ENCODE measurements at places on chromosomes 2 and 18.

DNA sequence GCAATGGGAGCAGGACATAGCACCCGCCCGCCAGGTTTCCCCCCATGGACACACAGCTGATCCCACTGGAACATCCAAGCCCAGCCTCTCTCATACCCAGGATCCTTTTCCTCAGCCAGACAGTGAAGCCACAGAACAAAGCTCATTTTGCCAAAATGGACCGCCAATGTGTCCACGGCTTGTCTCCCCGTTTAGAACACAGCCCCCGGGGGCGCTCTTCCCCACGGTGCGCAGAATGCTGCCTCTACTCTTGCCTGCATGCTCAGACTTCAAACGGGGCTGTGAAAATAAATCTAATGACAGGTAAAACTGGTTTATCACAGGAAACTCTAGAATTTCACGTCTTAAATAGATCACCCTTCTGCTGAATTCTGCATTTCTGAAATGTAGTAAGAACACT, 548.5 kb upstream of the ID2 start:
- no peak for DNase-seq

DNA sequence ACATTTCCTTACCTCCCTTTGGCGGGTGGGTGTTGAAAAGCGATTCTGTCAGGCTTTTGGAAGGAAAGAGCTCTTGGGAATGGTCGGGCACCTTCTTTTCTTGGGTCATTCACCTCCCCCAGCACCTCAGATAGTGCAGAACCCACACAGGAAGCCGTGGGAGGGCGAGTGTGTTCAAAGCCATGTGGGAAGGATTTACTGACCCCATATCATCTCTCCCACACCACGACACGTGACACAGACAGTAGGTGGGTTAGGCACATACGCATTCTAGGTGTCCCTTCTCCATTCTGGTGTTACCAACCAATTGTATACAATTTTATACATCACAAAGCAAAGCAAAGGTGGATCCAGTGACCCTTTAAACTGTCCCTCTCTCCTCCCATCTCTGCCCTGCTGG, 263.7 kb upstream of the REV1 start:
- no peak for DNase-seq

DNA sequence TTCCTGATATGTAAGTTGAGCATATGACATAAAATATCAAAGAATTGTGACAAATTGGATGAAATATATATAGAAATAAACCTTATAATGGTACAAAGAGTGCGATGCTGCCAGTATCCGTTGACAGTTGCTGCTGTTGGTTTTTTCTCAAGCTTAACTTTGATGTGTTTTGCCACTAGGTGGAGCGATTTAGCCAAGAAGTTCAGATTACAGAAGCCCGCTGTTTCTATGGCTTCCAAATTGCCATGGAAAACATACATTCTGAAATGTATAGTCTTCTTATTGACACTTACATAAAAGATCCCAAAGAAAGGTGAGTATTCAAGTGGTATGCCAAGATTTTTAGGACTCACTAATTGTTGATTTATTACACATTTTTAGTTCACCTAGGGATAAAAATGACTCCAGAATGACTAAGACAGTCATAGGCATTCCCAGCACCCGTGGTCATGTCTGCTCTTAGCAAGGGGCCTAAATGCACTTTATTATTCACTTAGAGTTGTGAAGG, 2.1 kb downstream of the RRM2 start:
- no peak for DNase-seq

GRCh38 chr2:227287771-227288170, 37.3 kb upstream of the MFF start:
- no peak for DNase-seq

GRCh38 chr2:120852200-120852815, 116.6 kb downstream of the GLI2 start:
- no peak for DNase-seq

DNA sequence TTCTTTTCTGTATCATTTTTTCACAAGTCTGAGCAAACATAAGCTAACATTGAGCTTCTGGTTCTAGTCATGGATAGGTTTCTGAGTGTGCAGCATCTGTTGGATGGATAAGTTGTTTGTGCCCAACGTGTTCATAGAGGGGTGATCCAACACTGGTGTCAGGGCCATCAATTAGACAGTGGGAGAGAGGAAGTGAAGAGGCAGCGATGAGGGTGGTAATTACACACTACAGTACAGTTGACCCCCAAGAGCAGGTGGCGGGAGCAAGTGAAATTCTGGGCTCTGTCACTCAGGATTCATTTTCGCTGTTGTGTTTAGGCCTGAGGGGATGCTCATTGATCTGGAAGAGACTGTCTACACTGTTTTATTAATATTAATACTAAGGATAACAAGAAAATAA, 180.0 kb upstream of the CXCR4 start:
- DNase-seq = no peak
